ENCODE measurements at places on chromosomes 16 and 17. TPM values are rescaled to one million over a fixed set of nuclear protein-coding genes. Genes with fewer than 3 reads are reported as not detected.
A peak's percentile ranks its signal among the peaks of the same experiment; 100 is the strongest.

TPSB2 gene
- total RNA-seq: 1.8 TPM

CCL17 gene
- total RNA-seq: not detected

TEKT1 gene
- total RNA-seq: 2.2 TPM

DNA sequence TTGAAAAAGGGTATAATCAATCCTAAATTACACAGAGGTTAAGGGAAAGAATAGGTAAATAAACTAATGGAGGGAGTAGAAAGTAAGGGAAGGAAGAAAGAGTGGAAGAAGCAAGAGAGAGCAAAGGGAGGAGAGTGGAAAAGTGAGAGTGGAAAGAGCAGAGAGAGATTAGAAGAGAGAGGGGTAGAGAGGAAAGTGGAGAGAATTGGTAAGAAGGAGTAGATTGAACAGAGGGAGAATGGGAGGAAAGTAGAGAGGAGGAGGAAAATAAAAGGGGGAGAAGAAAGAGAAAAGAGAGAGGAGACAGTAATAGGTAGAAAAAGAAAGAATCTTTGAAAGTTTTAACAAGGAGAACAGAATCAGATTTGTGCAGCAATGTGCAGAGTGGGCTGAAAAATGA is 24.9 kb downstream of the TERB1 start:
- DNase-seq: no peak

DNA sequence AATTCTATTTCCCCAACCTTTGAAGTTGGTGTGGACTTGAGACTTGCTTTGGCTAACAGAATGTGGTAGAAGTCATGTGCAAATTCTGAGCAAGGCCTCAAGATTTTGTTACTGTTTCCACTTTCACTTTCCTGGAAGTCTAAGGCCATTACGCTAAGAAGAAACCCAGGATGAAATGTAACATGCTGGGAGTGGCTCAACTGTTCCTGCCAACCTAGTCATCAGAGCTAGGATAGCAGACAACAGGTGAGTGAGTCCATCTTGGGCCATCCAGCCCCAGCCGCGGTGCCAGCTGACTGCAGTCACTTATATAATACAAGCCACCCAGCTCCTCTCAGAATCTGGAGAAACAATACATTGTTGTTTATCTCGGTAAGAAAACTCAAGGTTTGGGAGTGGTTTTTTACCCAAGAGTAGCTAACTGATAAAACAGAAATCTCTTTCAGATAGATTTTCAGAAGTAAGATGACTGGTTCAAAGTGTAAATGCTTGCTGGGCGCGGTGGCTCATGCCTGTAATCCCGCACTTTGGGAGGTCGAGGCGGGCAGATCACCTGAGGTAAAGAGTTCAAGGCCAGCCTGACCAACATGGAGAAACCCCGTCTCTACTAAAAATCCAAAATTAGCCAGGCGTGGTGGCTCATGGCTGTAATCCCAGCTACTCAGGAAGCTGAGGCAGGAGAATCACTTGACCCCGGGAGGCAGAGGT is 10.7 kb upstream of the STX4 start:
- DNase-seq: no peak

- peak; percentile 56 for DNase-seq
Observed at GRCh38 chr17:78883533-78884131, 19.4 kb downstream of the CEP295NL start.

DNA sequence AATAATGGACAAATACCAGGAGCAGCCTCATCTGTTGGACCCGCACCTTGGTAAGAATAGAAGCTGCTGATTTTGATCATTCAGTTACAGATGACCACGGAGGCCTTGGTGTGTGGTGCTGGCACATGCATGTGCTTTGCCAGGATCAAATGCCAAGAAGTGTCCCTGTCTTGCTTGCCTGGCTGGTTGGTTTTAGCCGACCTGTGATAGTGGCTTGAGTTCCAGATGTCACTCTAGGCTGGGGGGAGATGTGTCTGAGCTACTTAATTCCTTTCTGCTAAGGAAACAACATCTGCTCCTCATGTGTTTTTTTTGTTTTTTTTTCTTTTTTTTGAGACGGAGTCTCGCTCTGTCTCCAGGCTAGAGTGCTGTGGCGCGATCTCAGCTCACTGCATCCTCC is 4.3 kb downstream of the TBCD start:
- DNase-seq: no peak

GRCh38 chr16:14249291-14250032 is 178.3 kb downstream of the MRTFB start:
- peak; percentile 73 for DNase-seq

DNA sequence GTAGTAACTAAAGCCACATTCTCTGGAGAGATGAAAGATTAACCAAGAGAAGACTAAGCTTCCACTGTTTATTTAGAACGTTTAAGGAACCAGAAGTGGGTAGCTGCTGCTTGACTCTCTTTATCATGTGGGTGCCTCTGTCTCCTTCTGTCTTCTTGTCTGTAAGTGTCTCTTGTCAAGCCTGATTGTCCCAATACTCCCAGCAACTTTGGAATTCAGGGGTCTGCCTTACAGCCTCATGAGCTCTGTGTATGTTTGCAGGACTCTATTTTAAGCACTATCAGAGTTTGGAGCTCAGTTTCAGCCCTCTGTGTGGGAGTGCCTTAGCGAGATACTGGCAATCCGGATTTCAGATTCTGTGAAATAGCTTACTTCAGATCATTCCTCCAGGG is 29.3 kb upstream of the SPACA3 start:
- DNase-seq: no peak

DNA sequence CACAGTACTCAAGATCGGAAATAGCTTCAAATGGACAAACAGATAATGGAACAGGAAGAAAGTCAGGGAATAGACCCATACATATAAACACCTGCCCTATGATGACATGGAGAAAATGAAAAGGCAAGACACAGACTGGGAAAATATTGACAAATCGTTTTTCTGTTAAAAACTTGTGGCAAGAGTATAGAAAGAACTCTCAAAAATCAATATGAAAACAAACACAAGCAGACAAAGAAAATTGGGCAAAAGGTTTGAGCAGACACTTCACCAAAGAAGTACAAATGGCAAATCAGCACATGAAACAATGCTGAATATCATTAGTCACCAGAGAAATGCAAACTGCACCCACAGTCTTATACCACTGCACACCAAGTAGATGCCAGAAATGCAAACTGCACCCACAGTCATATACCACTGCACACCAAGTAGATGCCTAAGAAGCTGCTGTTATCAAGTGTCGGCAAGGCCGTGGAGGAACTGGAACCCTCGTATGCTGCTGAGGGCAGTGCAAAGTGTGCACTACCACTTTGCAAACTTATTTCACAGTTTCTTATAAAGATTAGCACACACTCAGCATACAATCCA is 123.5 kb upstream of the CHMP6 start:
- no peak for DNase-seq

DNA sequence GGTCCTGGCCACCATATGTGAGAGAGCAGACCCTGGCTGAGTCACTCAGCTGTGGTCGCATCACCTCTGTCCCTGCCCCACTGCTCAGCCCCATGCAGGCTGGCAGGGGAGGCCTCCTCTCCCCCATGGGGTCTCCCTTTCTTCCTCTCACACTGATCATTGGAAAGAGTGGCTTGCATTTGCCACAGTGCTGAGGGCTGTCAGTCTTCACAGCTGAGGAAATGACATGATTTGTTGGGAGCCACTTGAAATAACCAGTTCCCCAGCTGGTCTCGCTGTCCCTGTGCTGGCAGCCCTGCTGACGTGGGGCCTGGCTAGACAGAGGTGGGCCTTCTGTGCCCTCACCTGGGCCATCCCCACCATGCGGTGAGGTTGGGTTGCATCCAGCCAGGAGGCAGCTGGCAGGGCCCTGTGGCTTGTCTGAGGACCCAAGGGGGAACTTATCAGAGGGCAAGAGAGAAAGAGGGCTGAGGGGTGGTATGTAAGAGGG is 30.1 kb upstream of the MED9 start:
- DNase-seq: no peak

GRCh38 chr17:17034026-17034425 is 8.2 kb upstream of the MPRIP start:
- no peak for DNase-seq

GRCh38 chr17:81656118-81656743 is at the start of gene PDE6G:
TSS of gene PDE6G (minus strand) at chr17:81656542. CDS start at chr17:81653305, 3,237 bp downstream.
- DNase-seq: no peak

TPSG1 gene
- total RNA-seq: not detected

DNA sequence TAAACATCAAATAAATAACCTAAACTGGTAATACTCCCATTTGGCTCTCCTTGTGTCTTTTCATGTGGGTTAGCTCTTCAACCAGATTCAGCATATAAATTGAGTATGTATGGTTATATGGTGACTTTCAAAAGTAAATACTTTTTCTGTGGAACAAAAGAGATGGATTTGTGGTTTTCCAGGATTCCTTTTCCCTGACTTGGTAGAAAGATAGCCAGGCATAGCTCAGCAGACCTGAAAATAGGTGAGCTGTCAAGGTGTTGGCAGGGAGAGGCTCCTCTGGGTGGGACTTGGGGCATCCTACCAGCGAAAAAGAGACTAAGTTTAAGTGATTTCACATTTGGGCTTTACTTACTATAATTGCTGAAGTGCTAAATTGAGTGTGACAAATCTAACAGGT is 80.3 kb downstream of the FTO start:
- DNase-seq: no peak

DNA sequence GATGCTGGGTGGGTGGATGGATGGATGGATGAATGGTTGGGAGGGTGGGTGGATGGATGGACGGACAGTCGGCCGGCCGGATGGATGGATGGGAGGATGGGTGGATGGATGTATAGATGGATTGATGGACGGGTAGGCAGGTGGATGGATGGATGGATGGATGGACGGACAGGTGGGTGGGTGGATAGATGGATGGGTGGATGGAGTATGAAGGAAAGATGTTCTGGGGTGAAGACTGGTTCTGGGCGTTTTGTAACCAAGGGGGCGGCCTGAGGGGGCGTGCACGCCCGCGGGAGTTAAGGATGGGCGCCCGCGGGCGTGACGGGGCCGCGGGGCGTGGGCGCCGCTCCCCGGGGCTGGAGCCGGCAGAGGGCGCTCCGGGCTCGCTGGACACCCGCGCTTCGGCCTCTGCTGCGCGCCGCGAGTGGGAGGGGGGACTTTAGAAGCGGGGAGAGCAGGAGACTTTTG is at the start of gene NECAB2:
NECAB2 (plus strand) TSS at position 407 of the 468 bp plus-strand sequence. CDS start 405 bp downstream, outside the sequence.
- peak; percentile 72 for DNase-seq

DNA sequence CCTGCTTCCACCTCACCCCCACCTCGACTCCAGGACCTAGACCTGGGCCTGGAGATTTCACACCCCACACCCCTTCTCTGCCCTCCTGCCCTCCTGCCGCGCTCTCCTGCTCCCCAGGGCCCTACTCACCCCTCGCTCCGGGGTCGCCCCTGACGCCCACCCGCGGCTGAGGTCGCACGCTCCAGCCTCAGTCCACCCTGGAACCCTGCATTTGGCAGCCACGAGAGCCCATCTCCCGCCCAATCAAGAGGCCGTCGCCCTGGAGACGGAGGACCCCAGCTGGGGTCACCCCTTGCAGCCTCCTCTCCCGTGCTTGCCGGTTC is 16.1 kb downstream of the TLE7 start:
- no peak for DNase-seq

CNGB1 gene
- total RNA-seq: 18.0 TPM

- DNase-seq: no peak
Observed at GRCh38 chr17:72906306-72906705, 186.2 kb downstream of the SLC39A11 start.

- no peak for DNase-seq
Observed at GRCh38 chr16:81752876-81753227, 26.2 kb upstream of the PLCG2 start.

DNA sequence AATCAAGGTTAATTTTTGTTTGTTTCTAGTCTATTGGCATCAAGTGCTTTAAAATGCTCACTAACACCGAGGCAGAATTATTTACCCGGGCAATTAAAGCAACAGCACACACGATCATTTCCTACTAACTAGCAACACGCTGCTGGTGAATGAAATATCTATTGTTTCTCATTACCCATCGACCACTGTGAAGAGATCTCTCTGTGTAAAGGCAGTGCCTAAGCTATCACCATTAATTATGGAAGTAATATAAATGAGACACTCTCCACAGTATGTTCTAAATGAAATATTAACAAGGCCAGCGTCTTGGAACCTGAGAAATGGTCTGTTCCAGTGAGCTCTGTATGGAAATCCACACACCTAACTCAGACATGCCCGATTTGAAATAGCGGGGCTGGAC is 397.6 kb downstream of the MAF start:
- DNase-seq: no peak

DNA sequence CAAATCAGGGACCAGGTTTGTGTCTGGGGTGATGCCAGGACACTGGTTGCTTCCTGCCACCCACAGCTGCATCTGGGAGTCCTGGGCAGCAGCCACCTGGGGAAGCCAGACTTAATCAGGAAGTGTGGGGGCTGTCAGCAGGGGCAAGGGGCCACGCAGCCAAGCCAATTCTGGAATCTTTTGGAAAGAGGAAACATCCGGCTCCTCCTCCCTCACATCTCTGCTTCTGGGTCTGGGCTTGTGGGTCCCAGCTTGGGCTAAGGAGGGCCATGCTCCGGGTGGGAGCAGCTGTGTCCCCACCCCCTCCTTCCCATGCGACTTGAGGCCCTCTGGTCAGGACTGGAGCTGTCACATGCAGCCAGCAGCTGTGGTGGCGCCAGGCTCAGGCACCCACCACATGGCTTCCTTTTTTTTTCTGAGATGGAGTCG is 37.0 kb upstream of the CCDC182 start:
- peak; percentile 50 for DNase-seq

DNA sequence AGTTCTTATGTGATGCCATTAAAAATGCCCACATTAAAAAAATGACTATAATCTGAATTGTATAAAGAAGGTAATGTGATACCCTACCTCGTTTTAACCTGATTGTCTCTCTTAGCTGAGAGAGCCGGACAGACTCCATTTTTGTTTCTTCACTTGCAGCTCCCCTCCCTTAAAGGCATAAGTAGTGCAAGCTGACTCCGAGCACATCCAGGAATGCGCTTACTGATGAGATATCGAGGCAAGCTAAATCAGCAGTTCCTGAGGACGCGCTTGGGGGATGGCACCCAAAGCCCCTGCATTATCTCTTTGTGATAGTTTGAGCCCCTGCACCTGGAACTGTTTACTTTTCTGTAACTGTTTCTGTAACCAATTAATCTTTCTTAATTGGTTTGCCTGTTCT is 6.3 kb downstream of the KRT24 start:
- DNase-seq: no peak

DNA sequence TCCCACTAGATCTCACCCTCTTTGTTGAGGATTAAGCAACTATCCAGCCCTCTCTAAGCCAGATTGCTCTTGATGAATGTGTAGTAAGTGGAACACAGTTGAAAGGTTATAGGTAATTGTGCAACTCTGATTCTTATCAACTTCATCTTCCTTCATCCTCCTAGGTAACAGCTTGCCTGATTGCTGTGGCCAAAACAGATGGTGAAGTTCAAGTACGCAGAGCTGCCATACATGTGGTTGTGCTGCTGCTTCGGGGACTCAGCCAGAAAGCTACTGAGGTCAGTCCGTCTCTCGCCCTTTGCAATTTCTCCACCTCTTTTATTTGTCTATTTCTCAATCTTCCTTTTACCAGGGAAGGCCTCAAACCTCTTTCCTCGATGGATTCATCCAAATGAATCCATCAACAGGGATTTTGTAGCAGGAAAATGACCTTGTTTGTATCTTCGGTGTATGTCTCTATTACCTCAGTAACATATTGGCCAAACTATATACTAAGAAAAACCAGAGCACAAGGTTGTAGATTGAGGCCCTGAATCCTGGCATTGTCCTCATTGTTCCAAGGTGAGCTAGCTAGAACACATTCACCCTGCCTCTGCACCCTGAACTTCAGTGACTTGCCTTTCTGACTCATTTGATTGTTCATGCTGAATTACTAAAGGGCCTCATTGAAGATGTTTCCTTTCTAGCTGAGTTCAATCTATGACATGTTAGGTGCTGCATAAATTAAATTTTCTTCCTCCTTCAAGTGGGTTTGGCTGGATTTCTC is 65.1 kb upstream of the HAS3 start:
- DNase-seq: no peak

OR1A1 gene
- not detected for total RNA-seq

LUC7L gene
- 143 TPM for total RNA-seq
